ENCODE measurements at places on chromosomes 13 and 19.

GRCh38 chr13:37960427-37960826, 90.9 kb upstream of the TRPC4 start:
- no peak for DNase-seq

DNA sequence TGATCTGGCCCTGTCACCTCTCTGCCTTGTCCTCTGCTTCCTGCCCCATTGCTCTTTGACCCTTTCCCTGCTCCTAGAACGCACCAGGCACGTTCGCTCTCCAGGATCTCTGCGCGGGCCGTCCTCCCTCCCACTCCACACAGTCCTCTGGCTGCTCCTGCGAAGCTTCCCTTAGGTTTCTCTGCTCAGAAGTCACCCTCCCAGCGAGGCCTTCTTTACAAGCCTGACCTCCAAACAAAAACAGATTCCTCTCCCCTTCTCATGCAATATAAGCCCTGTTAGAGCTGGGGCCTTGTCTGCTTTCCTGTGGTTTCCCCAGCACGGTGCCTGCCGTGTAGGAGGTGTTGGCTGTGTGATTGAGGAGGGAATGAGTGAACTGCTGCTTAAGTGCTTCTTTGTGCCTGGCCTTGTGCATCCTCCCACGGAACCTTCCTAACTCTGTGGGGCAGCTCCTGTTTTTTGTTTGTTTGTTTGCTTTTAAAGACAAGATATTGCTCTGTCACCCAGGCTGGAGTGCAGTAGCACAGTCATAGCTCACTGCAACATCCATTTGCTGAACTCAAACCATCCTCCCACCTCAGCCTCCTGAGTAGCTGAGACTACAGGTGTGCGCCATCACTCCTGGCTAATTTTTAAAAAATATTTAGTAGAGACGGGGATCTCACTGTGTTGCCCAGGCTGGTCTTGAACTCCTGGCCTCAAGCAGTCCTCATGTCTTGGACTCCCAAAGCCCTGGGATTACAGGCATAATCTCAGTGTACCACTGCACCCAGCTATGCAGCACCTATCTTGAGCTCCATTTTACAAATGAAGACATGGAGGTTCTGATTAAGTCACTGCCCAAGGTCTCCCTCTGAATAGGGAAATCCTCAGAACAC, 82.0 kb downstream of the SIPA1L3 start:
- DNase-seq: no peak

DNA sequence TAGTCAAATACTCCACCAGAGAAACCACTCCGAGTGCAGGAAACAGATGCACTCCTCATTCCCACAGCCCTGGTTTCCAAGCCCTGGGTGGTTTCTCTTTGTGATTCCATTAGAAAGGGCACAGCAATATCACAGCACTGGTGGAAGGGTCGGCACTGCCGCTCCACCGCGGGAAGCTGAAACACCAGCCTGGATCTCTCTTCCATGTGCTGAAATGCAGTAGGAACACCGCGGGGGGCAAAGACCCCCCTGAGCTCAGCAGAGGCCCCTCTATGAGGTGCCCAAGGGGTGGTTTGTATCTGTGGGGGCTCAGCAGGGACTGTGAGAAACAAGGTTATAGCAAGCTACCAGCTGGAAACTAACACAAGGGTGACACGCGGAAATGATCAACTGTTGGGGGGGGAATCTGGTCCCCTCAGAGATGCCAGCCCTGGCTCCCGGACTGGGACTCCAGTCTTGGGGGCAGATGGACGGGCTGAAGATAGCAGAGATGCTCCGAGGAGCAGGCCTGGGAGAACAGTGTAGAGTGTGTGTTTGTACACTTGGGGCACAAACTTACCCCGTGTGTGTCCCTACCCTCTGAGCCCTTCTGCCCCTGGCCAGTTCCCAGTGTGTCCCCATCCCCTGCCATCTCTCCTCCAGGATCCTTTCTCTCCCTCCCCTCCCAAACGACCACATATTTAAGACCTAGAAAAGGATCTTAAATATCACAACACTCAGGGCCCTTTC, 1.8 kb downstream of the ZFR2 start:
- DNase-seq: no peak

DNA sequence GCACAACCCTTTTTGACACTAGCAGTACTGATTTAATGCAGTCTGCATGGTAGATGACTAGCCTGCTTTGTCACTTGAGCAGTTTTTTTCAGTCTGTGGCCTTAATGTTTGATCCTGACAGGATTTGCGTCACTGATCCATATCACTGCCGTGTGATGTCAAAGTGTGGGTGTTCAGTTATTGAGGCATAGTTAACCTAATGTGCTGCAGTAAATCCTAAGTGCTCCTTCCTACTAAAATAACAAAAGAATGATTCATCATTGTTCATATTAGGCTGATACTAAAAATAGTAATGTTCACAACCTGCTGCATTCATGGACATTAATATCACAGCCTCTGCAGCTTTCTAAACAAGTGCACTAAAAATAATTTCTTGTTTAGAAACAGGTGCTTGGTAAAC, 121.9 kb upstream of the MLNR start:
- DNase-seq: no peak

- DNase-seq: no peak
Measured at GRCh38 chr13:43787518-43787891, 733 bp upstream of the ENOX1 start.

DNA sequence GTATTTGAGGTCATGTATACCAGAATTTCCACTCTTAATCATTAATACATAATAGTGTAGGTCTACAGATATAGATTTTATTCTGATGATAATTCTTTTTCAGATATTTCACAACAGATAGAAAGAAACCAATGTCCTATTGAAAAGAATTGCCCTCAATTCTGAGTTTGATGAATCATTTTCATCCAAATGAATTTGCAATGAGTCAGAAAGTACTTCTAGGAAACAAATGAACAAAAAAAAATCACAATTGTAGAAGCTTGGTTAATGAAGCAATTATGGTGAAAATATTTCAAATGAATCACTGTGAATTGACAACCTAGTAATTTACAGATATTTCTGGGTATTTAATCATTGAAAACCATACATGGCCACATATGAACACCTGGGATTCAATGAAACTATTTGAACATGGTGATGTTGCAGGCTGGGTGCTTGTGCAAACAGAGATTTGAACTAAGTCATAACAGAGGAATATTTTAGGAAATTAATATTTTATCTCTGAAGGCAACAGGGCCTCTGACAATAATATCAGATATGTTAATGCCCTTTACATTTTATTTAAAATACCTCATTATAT, 360.9 kb downstream of the SLITRK5 start:
- DNase-seq: no peak
